ENCODE measurements at places on chromosomes 6 and 20.

GRCh38 chr6:108951351-108951953, 103.2 kb downstream of the ARMC2 start:
- no peak for DNase-seq

DNA sequence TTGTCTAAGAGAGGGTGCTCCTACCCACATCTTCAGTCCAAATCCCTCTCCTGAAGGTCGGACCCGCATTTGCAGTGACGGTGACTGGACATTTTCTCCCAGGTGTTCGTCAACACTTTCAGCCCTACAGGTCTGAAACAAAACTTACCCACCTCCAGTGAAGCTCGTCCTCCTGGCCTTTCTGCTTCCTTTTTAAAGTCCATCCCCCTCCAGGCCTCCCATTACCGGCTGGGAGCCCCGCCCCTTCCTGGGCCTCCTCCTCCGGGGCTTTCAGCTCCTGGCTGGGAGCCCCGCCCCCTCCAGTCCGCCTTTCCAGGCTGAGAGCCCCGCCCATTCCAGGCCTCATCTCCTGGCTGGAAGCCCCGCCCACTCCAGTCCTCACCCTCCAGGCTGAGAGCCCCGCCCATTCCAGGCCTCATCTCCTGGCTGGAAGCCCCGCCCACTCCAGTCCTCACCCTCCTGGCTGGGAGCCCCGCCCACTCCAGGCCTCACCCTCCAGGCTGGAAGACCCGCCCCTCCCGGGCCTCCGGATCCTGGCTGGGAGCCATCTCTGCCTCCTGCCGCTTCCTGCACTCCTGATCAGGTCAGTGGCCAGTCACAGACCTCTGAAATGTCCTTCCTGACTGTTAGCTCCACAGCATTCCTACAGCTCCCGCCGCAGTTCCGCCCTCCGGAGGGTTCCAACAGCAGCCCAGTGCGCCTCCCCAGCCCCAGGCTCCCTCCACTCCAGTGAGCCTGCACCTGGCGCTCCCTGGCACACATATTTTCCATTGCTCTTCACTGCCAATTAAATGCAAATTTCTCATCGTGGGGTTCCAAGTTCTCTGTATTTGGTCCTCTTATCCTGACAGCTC, 98.5 kb downstream of the LY86 start:
- peak; percentile 98 for DNase-seq

DNA sequence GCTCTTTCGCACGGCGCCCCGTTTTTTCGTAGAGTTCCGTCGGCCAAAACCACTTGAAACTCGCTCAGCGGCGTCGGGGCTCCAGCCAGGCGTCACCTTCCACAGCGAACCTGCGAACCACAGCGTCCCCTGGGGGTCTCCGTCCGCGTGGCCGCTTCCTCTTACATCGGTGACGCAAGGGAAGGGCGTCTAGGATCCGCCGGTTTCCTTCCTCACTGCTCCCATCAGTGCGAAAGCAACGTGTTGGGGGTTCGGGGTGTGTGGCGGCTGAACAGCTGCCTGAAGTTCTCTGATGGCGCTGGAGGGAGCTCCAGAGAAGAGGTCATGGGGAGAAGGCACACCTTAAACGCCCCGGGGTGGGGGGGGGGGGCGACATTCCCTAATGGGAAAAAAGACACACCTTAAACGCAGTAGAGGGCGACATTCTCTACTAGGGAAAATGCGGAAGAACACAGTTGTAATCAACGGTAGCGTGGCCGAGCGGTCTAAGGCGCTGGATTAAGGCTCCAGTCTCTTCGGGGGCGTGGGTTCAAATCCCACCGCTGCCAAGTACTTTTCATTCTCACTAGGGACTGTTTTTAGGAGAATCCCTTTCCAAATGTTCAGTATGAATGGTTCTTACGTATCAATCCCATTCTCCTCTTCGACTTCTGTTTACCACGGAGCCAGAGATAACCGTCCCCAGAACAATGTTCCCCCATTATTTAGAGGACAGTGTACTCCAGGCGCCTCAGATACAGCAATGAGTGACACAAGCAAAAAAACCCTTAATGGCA, 16.4 kb downstream of the ZNF311 start:
- DNase-seq, result no peak

DNA sequence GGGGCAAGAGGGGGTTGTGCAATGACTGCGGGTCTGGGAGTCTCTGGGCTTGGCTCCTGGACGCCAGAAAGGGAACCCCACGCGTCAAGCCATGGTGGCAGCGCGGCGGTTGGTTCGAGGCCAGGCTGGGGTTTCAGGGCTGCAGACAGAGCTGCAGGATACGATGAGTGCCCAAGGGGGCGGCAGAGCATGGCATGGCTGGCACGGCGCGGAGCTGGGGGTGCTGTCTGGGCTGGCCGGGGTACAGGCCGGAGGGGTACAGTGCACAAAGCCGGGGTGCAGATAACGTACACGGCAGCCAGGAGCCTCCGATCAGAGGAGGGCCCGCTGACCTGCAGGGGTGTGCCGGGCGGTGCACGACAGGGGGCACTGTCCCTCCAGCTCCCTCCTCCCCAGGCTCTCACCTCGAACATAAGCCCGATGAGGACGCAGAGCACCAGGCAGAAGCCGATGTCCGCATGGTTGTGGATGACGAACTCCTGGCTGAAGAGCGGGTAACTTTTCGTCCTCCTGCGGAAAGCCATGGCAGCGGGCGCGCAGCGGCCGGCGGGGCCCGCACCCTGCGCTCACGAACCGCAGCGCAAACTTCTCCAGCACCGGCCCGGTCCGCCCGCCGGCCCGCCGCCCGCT, 353 bp downstream of the TRAM2 start:
- DNase-seq, result peak; percentile 71

- no peak for DNase-seq
Observed at GRCh38 chr20:33777816-33778215, 33.3 kb upstream of the CHMP4B start.

DNA sequence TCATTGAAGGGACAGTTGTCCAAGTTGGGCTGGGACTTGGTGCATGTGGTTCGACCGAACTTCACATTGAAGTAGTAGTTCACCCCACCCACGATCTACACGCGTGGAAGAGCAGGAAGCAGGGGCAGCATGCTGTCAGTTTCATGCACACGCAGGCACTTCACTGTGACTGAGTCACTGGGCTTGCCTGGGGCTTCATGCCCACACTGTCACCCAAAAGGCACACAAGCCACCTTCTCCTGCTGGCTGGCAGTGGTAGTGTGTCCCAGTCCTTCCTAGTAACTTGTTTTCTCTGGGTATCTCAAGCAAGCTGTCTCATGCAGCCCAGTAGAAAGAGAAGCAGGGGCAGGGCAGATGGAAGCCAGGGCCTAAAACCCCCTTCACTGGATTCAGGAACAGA, 2.0 kb downstream of the CST5 start:
- no peak for DNase-seq

DNA sequence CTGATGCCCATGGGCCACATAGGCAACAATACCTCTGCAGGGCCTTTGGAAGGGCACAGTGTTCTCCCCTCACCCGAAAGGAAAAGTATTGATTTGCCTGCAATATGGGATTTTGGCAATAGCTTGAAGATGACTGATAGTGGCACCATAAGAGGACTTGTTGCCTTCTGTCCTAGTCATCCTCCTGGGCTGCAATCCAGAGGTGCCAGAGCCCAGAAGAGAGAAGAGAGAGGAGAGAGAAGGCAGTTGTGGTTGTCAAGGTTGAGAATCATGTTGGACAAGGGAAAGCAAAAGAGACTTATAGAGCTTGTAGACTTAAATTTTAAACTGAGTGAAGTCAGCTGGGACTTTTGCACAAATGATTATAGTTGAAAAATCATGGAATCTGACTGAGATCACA, 14.6 kb downstream of the HDGFL1 start:
- no peak for DNase-seq

DNA sequence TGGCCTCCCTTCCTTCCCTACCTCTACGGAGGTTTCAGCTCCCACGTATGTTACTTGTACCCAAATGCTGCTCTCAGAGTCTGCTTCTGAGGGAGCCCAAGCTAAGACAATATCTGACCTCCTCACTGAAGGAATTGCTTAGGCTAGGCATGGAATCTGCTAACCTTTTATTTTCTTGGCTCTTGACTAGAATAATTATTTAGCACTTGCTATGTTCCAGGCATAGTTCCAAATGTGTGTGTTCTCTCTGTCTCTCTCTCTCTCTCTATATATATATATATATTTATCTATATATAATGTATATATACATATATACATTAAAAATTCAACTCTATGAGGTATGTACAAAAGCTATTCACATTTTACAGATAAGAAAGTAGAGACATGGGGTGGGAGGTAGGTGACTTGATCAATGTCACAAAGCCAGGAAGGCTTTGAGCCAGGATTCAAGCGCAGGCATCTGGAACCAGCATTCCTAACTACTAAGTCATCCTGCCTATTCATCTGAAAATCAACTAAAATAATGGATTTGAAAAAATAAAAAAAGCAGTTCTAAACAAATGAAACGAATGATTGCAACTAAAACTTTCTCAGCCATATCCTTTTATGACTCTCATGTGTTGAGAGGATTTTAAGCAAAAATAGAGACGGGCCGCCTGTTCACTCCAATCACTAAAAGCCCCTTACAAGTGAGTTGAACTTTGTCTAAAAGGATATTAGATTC, 189.7 kb upstream of the JAG1 start:
- no peak for DNase-seq

Measured in HEK293T (cell line).